HepG2 (cell line): ENCODE measurements at places on chromosomes 11 and 22. TPM values are rescaled to one million over a fixed set of nuclear protein-coding genes. Genes with fewer than 3 reads are reported as not detected.

- no peak for DNase-seq
Measured at GRCh38 chr22:35950262-35950661, 78.4 kb downstream of the RBFOX2 start.

GRCh38 chr11:3671334-3672254 is at the start of gene CHRNA10:
Gene CHRNA10, minus strand, starts transcription at chr11:3671384. Its CDS starts 72 bp downstream, at chr11:3671312.
- DNase-seq: no peak

DNA sequence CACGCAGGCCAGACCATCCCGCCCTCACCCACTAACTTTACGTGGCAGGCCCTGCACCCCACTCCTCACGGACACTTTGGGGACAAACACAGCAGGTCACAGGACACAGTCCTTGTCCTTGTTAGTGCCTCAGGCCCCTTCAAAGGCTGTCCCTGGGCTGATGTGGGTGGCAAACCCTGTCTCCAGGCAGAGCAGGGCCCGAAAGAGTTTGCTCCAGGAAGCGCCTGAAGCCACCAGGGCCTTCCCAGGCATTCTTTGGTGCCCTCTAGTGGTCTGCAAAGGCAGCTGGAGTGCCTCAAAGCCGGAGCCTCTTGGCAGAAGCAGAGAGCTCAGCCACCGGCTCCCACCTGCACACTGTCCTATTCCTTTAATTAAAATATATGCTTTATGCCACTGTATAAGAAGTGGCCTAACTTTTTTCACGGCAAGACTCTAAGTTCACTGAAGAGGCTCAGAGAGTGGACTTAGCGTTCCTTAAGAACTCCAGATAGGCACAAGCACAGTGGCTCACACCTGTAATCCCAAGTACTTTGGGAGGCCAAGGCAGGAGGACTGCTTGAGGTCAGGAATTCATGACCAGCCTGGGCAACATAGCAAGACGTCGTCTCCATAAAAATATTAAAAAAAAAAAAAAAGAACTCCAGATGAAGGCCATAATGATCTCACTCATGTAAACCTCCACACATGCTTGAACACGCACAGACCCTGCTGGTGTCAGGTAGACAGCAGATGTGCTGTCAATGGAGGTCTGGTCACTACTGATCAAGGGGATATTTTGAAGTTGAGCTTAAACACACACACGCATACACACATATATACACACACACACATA is 11.1 kb downstream of the TXN2 start:
- DNase-seq: peak; percentile 76

- DNase-seq: no peak
Measured at GRCh38 chr22:48098243-48098920, 1335.9 kb downstream of the TBC1D22A start.

The SLC22A9 gene
- total RNA-seq: 1.9 and 4.0 TPM in 2 replicates

The APOBEC3G gene
- 2.7 and 3.2 TPM in 2 replicates for total RNA-seq
